Activated CD4-positive, alpha-beta T cell treated with anti-CD3 and anti-CD28 coated beads, Interleukin-10, Interleukin-2, amounts not matched to agents 100 ng/mL and 50 ng/mL, durations not matched to agents 16 hours and 8 hours (primary cell): ENCODE measurements at places on chromosomes 5 and 9.

DNA sequence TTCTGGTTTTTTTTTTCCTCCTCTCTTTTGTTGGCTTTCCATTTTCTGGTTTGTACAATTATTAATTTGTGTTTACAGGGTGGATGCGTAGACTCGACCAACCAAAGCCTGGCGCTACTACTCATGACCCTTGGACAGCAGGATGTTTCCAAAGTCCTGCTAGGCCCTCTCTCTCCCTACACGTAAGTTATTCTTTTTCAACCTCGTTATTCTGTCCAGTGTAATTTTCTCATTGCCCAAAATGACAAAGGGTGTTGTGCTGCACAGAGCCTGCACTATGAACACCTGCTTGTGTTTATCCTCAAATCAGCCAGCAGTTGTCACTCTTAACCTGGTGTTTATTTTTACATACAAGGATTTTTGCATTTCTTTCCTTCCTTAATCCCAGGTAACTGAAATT lies 56.6 kb downstream of the RCL1 start:
- no peak for DNase-seq

GRCh38 chr5:1494780-1495524 lies 28.8 kb downstream of the LPCAT1 start:
- peak; percentile 29 for DNase-seq

DNA sequence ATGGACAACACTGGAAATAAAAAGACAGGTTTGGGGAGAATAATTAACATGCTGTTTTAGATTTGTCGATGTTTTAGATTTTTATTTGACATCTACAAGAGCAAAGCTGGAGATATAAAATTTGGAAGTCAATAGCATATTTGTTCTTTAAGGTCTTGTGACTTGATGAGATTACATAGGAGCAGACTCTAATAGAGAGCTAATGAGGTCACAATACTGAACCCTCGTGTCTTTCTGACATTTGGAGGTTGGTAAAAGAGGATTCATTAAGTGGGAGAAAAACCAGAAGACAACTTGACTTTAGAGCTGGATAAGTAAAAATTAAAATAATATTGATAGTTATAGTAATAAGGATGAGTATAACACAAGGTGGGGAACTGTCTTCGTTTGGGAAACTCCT lies 322.7 kb upstream of the SEMA6A start:
- DNase-seq, result no peak

DNA sequence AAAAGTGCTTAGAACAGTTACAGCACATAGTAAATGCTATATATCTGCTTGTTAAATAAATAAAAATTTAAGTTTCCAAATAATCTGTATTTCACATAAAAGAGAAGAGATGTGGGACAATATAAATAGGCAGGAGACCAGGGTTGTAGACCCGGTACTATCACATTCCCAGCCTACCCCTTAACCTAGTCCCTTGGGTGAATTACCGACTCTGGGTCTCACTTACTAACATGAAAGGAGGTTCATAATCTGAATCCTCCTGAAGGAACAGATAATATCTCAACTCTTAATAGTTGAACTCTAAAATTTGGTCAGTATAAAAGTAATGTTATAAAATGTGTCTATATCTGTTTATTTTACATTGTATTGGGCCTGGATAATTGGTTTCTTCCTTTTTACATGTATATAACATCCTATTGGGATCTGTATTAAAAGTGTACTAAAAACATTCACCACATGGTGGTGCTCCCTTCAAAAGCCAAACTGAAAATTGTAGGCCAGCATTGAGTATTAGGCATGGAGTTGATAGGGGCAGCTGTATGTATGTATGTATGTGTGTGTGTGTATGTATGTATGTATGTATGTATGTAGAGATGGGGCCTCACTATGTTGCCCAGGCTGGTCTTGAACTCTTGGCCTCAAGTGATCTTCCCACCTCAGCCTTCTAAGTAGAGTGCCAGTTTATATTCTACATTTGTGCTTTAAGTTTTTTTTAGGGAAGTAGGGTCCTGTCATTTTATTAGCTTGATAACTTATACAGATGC lies 64.2 kb upstream of the ABL1 start:
- DNase-seq, result peak; percentile 54
